ENCODE measurements at places on chromosomes 16 and 17.

DNA sequence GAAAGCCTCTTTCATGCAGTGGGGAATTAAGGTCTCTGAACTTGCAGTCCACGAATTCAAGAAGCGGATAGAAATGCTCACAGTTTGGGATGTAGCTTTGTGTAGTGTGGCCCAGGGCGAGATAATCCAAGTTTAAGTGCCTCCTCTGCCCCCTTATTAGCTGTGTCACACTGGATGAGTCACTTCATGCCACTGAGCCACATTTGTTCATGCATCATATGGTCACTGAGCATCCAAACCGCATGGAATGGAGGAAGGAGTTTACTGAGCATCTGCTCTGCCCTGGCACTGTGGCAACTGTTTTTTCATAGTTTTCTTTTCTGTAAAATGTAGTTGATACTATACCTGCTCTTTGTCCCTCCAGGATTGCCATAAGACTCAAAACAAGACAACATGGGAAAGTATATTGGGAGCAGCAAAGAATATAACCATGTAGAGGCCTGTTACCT, 15.1 kb upstream of the DHX8 start:
- no peak for DNase-seq

- DNase-seq, result no peak
Observed at GRCh38 chr17:30942308-30943079, 20.7 kb downstream of the ADAP2 start.

DNA sequence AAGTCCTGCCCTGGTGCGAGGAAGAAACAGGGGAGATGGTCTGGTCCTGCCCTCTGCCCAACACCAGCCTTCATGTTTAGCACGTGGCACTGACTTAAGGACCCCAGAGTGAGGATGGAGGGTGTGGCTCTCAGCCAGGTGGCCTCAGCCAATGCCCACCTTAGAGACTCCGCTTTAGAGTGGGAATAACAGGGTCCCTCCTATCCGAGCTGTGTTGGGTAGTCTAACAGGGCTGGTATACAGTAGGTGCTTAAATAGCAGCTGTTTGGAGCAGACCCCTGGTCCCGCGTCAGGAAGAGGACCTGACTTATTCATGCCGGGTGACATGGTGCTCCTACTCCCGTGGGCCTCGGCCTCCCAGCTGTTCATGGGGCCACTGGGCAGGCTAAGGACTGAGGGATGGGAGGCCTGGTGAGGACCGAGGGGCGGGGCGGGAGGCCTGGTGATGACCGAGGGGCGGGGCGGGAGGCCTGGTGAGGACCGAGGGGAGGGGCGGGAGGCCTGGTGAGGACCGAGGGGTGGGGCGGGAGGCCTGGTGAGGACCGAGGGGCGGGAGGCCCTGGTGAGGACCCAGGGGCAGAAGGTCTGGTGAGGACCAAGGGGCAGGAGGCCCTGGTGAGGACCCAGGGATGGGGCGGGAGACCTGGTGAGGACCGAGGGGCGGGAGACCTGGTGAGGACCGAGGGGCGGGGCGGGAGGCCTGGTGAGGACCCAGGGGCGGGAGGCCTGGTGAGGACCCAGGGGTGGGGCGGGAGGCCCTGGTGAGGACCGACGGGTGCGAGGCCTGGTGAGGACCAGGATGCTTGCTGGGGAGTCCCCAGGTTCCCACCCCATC, 7.6 kb downstream of the ZFPM1 start:
- no peak for DNase-seq

GRCh38 chr17:60832151-60832585, 154.5 kb downstream of the BCAS3 start:
- DNase-seq, result no peak

Data from CD4-positive, alpha-beta T cell treated with Interleukin-15 for 4 hours (primary cell).